ENCODE measurements at places on chromosomes 7 and 10.

DNA sequence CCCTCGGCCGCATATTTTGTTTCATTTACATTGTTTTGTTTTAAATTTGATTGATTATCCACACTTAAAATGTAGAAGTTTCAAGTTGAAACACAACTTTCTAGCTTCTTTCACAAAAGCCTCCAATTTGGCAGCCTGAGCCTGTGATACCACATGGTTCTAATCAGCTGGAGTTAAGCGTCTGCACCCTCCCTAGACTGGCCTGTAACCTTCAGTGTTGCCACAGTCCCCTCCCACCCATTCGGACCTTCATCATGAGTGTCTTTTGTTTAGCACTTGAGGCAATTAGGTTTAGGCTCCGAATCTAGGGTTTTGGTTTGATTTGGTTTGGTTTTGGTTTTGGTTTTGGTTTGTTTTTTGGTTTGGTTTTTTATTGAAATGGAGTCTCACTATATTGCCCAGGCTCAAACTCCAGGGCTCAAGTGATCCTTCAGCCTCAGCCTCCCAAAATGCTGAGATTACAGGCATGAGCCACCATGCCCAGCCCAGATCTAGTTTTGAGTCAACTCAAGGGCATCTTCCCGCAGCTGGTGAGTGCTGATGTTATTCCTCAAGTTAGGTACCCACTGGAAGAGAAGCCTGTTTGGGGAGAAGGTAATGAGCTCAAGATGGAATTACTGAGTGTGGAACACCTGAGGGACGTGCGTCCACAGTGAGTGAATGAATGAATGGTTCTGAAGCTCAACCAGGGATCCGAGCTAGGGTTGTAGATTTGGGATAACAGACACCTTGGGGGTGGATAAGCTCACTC, 201.4 kb downstream of the HECW1 start:
- no peak for DNase-seq

GRCh38 chr7:26467104-26467503, 175.4 kb downstream of the SNX10 start:
- no peak for DNase-seq

GRCh38 chr10:71726580-71727104, 7.1 kb upstream of the C10orf105 start:
- DNase-seq: peak; percentile 40

DNA sequence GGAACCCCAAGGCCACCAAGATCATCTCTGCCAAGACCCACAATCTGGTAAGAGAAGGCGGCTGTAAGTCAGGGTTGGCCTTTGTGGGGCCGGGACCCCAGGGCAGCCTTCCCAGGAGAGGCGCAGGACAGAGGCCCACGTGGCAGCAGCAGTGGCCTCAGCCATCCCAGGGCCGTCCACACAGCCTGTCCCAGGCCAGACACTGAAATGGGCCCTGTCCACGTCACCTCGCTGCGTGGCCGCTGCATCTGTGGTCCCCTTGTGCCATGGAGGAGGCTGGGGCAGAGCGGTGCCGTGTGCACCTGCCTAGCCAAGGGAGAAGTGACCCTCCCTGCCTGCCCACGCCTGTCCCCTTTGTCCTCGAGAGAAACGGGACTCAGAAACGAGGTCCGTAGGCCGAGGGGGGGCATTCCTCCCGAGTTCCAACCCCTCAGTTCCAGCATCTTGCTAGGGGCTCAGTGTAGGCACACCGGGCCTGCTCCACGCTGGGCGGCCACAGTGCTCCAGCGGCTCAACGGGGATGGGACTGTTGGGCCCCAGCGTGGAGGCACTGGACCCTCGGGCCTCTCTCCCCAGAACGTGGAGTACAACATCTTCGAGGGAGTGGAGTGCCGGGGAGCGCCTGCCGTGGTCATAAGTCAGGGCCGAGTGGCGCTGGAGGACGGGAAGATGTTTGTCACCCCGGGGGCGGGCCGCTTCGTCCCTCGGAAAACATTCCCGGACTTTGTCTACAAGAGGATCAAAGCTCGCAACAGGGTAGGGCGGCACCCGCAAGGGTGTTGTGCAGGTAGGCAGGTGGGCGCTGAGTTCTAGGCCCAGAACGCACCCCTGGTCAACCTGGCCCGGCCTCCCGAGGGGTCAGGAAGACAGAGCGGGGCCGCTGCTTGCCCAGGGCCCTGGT, 15.6 kb downstream of the DPYSL4 start:
- no peak for DNase-seq

GRCh38 chr10:92990615-92991014, 70.0 kb upstream of the CYP26C1 start:
- DNase-seq: no peak

- DNase-seq: no peak
Measured at GRCh38 chr7:128915841-128916642, 5.5 kb upstream of the KCP start.

GRCh38 chr10:6535156-6535764, 44.8 kb downstream of the PRKCQ start:
- DNase-seq: no peak

DNA sequence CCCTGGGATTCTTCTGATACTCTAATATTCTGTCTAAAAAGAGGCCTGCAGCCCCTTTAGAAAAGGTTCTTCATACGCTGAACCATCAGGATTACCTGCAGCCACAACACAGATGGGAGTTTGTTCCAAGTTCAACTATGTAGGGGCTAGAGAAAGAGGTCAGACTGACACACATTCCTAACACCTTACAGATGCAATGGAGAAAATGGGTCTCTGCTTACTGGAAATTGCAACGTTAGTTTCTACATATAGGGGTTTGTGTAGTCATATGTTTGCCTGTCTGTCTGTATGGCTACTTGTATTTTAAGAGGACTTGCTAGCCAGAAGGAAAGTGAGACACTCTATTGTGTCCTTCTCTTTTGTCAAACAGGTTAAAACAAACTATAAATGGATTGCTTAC, 618.5 kb downstream of the INHBA start:
- DNase-seq: no peak

- no peak for DNase-seq
Measured at GRCh38 chr7:44936322-44936721, 42.5 kb downstream of the MYO1G start.

GRCh38 chr7:294440-295154, 4.6 kb downstream of the FOXL3 start:
- DNase-seq: no peak

GRCh38 chr10:72204724-72205123, 11.1 kb upstream of the ANAPC16 start:
- DNase-seq: no peak

GRCh38 chr10:18378766-18379165, 238.5 kb downstream of the CACNB2 start:
- DNase-seq: no peak

DNA sequence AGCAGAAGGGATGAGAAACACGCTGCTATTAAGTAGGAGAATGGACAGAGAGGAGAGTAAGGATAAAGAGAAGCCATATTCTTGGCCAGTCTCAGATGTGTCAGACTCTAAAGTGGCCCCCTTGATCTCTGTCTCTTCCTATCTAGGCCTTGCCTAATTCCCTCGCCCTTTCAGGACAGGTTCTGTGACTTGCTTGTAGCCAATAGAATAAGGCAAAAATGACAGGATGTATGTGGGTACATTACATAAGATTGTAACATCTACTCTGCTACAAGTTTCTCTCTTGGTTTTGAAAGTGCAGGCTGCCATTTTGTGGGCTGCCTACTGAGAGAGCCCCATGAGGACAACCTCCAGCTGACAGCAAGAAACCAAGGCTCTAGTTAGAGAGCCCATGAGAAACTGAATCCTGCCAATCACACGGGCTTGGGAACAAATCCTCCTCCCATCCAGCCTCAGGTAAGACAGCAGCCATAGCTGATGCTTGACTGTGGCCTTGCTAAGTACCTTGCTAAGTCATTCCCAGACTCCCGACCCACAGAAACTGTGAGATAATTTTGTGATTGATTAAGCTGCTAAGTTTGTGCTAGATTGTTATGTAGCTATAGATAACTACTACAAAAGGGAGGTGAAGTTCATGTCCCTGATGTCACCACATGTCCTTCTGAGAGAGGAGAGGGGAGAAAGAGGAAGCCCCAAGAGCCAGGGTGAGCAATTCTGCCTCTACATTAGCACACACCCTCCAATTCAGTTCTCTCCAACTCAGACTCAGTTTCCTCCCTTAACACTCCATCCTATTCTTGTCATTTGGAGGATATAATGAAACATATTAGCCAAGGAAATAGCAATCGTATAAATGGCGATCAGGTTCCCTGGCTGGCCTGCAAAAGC, 185.5 kb downstream of the SGMS1 start:
- no peak for DNase-seq

GRCh38 chr10:131844529-131845084, 56.2 kb upstream of the PPP2R2D start:
- no peak for DNase-seq

DNA sequence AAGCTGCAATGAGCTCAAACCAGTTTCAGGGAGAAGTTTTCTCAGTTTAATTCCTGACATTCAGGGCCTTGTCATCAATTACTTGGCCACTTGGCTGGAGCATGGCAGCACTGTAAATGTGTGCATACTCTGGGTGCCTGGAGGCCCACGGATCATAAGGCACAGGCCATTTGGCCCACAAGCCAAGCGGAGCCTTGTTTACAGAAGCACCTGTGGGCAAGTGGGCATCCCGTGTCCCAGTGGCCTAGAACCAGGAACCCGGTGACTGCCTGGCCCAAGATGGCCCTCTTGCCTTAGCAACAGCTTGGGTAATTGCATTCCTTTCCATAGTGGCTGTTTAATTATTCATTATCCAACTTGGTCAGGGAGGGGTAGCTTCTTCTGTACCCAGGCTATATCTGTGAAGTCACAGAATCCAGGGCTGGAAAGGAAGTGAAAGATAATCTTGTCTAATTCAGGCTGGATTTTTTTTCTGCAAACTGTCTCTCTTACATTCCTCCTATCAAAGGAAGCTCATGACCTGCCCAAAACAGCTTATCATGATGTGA, 426.4 kb upstream of the ZMIZ1 start:
- no peak for DNase-seq

GRCh38 chr7:7706556-7707172, 11.7 kb downstream of the RPA3 start:
- DNase-seq: no peak

DNA sequence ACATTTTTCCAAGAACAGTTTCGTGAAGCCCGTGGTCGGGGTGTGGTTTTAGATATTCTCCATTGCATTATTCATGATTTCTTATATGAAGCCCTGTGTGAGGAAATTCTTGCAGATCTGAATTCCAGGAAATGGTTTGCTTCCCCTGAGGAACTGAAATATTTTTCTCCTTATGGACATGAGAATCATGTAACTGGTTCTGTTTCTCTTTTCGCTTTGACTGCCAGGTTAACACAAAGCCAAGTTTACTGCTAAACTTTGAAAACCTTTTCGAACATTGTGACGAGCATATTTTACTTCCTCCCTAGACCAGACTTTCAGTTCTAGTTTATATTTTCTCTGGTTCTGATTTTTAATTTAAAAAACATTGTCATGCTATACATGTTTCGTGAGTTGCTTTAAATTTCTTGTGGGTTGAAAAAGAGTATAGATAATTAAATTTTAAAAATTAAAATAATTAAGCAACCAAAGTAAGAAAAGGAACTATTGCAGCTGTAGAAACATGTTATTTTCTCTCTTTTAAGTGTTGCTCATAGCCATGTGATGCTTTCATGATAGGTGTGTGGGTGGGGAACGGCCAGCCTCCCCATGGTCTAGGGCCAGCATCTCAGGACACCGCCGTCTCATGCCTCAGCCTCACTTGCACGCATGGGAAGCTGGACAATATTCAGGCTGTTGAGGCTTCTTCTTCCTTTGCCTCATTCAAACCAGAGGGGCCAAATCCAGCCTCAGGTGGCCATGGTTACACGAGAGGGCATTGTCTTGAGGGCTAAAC, 97.1 kb downstream of the CREB5 start:
- DNase-seq: no peak

- no peak for DNase-seq
Measured at GRCh38 chr10:12993595-12993994, 7.9 kb downstream of the CCDC3 start.

GRCh38 chr10:1488970-1489548, 248.3 kb downstream of the ADARB2 start:
- DNase-seq: no peak

DNA sequence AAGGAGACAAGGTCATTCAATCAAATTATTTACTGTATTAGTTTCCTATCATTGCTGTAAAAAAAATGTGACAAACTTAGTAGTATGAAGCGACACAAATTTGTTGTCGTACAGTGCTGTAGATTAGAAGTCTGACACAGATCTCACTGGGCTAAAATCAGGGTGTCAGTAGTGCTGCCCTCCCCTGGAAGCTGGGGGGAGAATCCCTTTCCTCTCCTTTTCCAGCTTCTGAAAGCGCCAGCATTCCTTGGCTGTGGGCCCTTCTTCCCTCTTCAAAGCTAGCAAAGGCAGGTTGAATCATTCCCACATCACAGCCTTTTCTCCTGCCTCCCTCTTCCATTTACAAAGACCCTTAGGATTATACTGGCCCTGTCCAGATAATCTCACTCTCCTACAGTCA, 28.0 kb downstream of the VPS41 start:
- DNase-seq: no peak

DNA sequence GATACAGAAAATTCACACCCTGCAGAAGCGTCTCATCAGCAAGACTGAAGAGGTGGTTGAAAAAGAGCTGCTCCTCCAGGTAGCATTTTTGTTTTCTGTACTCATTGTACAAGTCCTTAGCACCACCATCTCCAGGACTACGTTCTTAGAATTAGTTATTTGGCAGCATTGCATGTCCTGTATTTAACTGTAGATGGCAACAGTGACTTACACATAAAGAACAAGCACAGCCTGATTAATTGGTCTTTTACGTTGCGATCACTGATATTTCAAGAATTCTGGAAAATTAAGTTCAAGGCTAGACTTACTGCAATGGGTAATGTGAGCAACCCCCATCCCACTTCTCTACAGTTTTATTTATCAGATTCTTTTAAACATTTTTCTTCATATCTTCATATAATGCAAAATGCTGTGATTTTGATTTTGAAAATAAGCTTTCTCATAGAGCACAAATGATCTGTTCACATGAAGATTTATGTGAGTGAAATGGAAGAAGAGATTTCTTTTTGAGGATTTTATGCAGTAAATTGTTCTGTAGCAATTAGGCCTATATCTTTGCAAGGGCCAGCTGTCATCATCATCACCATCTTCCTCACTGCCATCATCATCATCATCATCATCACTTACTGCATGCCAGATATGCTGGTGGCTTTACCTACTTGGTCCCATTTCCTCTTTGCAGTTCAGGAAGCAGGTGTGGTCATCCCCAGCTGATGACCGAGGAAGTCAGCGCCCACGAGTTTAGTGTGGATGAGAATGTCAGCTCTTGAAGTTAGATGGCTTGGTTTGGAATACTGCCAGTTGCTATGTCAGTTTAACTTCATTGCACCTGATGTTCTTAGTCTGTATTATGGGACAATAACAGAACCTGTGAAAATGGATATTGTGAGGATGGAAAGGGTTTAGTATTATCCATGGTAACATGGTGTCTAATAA, 53.4 kb downstream of the CFAP58 start:
- no peak for DNase-seq
